ENCODE measurements at places on chromosomes 2 and 18.

GRCh38 chr2:204152616-204153015, 216.1 kb downstream of the ICOS start:
- DNase-seq, result no peak

GRCh38 chr18:62555135-62555534, 32.3 kb downstream of the ZCCHC2 start:
- DNase-seq, result no peak

DNA sequence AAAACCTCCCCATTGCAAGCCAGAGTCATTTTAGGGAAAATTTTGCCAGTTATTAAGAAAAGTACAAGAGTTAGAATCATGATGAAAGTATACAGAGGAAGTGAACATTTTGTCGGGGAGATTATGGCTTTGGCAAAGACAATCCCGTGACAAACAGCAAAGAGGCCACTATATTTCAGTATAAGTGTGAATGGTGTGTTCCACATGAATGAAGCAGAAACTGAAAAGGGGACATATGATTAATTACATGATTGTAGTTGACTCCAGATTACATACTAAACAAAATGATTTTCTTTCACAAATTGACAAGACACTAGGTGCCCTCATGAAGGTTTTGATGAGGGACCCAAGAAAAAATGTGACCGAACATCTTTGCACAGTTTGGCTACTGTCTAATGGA, 42.0 kb downstream of the SP140 start:
- no peak for DNase-seq

GRCh38 chr2:202378662-202379358, 2.7 kb downstream of the BMPR2 start:
- DNase-seq, result no peak

GRCh38 chr2:234710066-234710465, 213.2 kb upstream of the ARL4C start:
- DNase-seq, result no peak

DNA sequence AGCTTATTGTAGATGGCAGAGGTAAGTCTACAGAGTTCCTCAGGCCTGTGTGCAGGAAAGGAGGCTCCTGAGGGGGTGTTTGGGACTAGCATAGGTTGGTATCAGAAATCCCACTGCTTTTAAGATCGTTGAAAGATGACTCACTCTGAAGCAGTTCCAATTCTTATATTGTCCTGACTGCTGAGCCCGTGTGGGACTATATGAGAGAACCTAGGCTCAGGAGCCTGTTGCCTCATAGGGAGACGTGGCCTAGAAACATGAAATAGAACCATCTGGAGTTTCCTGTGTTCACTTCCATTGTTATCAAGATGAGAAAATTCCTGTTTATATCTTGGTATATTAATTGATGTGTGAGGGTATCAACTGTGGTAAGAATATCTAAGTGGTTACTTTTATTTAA, 5.7 kb downstream of the CCT7 start:
- DNase-seq, result no peak

GRCh38 chr2:167322795-167323194, 434.5 kb downstream of the XIRP2 start:
- DNase-seq, result no peak

GRCh38 chr2:181858600-181858999, 32.9 kb upstream of the ITPRID2 start:
- DNase-seq, result no peak

DNA sequence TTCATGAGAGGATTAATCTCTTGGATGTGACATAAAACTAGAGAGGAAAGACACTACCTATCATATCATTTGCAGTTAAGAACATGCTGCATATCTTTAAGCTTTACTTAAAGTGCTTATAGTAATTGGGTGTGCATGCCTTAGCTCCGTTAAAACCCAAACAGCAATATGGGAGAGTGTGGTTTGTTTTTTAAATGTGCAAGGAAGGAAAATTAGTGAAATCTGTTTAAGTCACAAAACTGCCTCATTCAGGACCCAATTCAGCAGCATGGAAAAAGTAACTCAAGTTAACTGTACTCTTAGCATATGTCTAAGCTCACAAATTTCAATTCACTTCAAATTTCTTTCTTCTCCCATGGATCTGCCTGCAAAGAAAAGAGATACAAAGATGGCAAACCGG, 182.2 kb downstream of the ARHGAP15 start:
- DNase-seq, result no peak

DNA sequence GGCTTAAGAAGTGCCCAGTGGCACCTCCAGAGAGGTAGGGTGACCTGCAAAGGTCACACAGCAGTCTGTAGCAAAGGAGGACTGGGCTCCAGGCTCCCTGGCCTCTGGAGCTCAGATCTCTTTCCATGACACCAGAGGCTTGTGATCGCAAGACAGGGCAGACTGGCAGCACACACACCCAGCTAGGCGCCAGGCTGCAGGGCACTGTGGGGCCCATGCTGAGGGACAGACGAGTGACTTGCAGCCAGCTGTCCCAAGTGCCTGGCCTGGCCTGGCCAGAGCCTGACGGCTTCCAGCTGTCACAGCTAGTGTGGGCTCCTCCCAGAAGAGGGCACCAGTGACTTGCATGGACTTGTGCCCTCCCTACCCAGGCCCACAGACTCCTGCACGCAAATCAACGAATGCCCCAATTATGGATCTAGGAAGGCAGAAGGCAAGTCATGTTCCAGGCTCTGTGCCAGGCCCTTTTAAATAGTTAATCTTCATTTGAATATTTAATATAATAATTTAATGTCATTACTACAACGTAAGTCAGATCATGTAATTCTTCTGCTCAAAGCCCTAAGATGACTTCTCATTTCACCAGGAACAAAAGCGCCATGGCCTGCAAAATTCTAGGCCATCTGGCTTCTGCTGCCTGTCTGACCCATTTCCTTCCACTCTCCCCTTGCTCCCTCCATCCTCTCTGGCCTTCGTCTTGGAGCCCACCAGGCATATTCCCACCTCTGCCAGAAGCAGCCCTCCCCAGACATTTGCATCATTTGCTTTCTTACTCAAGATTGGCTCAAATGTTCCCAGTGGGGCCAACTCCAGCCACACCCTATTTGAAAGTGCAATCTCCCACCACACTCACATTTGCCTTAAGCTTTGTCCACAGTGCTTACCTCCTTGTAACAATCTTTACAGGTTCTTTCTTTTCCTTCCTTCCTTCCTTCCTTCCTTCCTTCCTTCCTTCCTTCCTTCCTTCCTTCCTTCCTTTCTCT, 3.7 kb upstream of the SPEG start:
- DNase-seq, result no peak

DNA sequence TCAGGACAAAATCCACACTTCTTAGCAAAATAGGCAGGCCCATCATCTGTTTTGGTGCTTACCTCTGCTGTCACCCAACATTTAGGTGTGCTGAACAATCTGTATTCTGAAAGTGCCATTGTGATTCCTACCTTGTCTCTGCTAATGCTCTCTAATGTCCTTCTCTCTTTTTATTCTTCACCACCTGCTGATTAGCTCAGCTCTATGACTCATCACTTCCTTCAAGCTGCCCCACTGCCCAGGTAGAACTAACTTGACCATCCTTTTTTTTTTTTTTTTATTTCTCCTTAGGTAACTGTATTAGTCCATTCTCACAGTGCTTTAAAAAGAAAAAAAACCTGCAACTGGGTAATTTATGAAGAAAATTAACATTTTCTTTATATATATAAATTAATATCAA, 478.7 kb upstream of the POU3F3 start:
- DNase-seq, result no peak
